Thoracic aorta (tissue), 2 donors: ENCODE measurements at places on chromosomes 5 and 9.

GRCh38 chr5:159178978-159179377, 30.4 kb downstream of the RNF145 start:
- no peak for DNase-seq

- DNase-seq = no peak
Measured at GRCh38 chr5:153584126-153584959, 93.9 kb downstream of the GRIA1 start.

GRCh38 chr9:134211811-134212485, 47.6 kb upstream of the RNU6ATAC start:
- DNase-seq = no peak

- DNase-seq = no peak
Measured at GRCh38 chr5:149012350-149012749, 50.5 kb downstream of the SH3TC2 start.

GRCh38 chr9:126403397-126403796, 76.8 kb downstream of the MVB12B start:
- no peak for DNase-seq
